ENCODE measurements at places on chromosomes 11 and 22. TPM values are rescaled to one million over a fixed set of nuclear protein-coding genes. Genes with fewer than 3 reads are reported as not detected.

DNA sequence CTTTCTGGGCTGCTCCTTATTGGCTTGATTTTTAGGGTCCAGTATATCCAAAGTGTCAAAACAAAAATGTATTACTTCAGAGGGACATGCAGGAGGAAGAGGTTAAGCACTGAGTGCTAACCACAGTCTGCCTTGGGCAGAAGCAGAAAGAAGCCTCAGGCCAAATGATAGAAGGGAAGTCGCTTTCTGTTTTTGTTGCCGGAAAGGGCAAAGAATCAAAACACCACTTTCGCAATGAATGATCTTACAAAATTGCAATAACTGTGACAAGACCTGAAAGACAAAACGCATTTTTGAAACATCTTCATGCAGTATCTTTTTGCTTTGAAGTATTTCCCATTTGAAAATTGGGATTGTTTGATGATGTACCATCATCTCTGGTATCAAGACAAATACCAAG lies 70.1 kb upstream of the PICALM start:
- H3K27me3 ChIP-seq: no peaks in the 10 kb centered on the region
- no peaks in the 10 kb centered on the region for H3K4me1 ChIP-seq
- H3K4me3 ChIP-seq: no peak overlapping the region

DNA sequence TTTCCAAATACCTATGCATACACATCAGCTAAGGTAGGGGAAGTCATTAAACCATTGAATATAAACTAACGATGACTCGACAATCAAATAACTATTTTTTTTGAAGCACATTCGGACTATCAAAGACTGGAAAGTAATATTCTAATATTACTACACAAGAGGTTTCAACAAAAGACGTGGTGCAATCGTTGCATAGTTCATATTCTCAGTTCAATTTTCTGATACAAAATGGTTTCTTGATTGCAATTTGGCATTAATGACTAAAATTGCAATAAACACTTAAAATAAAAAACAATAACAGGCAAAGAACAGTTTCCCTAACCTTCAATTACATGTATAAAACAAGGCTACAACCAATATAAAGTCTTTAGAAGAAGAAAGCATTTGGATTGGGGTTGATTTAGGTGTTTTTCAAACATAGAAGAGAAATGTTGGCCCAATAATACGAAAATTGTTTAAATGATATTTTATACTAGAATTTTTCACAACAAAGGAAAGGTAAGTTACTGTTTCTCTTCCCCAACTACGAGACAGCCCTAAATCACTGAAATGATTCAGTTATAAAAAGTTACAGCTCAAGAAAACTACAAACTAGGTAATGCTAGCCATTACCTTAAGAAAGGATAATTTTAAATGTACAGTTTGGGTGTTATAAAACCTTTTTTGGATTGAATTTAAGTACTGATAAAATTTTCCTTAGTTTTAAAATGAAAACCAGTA lies 17.6 kb downstream of the BLID start:
- no peak overlapping the region for H3K27ac ChIP-seq
- H3K27me3 ChIP-seq: no peaks in the 10 kb centered on the region
- DNase-seq: no peak
- H3K36me3 ChIP-seq: no peaks in the 10 kb centered on the region
- no peak overlapping the region for H3K4me3 ChIP-seq
- H3K4me1 ChIP-seq: no peaks in the 10 kb centered on the region

GRCh38 chr22:45462034-45462655 lies 40.5 kb upstream of the FBLN1 start:
- DNase-seq: no peak
- no peak overlapping the region for H3K4me3 ChIP-seq
- no peaks in the 10 kb centered on the region for H3K27me3 ChIP-seq
- H3K4me1 ChIP-seq: no peaks in the 10 kb centered on the region

- no peaks in the 10 kb centered on the region for H3K36me3 ChIP-seq
- H3K27ac ChIP-seq: no peak overlapping the region
- no peaks in the 10 kb centered on the region for H3K4me1 ChIP-seq
- DNase-seq: no peak
- no peaks in the 10 kb centered on the region for H3K27me3 ChIP-seq
Observed at GRCh38 chr11:83721263-83721662, 435.1 kb upstream of the CCDC90B start.

DNA sequence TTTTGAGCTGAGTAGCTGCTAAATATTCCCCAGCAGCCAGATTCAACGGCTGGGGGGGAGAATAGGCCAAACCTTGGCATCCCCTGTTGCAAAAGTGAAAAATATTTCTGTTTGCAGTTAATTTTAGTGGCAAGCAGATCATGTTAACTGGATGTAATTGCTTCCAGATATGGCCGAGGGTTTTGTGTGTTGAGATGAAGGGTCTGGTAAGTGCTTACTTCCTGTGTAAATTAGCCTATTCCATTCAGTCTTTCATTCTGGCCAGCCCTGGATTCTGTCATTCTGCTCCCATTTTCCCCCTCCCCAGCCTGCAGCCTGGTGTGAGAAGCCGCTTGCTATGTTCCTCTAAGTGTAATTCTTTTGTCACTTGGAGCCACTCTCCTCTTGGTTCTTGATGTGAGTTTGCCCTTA lies 17.4 kb downstream of the ZBTB16 start:
- H3K4me3 ChIP-seq: no peak overlapping the region
- peaks cover 13% of the 10 kb centered on the region for H3K4me1 ChIP-seq
- no peak overlapping the region for H3K27ac ChIP-seq
- DNase-seq: no peak
- no peaks in the 10 kb centered on the region for H3K27me3 ChIP-seq
- H3K36me3 ChIP-seq: no peaks in the 10 kb centered on the region

GRCh38 chr11:47108214-47108613 lies 68.5 kb downstream of the ARFGAP2 start:
- no peaks in the 10 kb centered on the region for H3K27me3 ChIP-seq
- H3K4me3 ChIP-seq: no peak overlapping the region
- H3K27ac ChIP-seq: no peak overlapping the region
- no peaks in the 10 kb centered on the region for H3K36me3 ChIP-seq

- no peak overlapping the region for H3K4me3 ChIP-seq
- H3K27me3 ChIP-seq: no peaks in the 10 kb centered on the region
- H3K4me1 ChIP-seq: peaks cover 9% of the 10 kb centered on the region
Observed at GRCh38 chr11:33698921-33699320, 1.7 kb downstream of the C11orf91 start.

GVQW3 gene
- 2.2 TPM for total RNA-seq

CREB3L1 gene
- 150 TPM for total RNA-seq

RRM1 gene
- 50.7 TPM for total RNA-seq

MPEG1 gene
- 4.7 TPM for total RNA-seq

OR6A2 gene
- total RNA-seq: not detected

CBLIF gene
- not detected for total RNA-seq

CNIH2 gene
- 0.58 TPM for total RNA-seq

MMP7 gene
- total RNA-seq: 0.29 TPM

CELSR1 gene
- 7.8 TPM for total RNA-seq

OOSP4A gene
- not detected for total RNA-seq
